ENCODE measurements at places on chromosomes 4 and X.

- peak; percentile 40 for DNase-seq
These were observed 2.5 kb upstream of the USP27X start for GRCh38 chrX:49876750-49877149.

- peak; percentile 54 for DNase-seq
These were observed 980 bp upstream of the FHDC1 start for GRCh38 chr4:152935143-152935542.

DNA sequence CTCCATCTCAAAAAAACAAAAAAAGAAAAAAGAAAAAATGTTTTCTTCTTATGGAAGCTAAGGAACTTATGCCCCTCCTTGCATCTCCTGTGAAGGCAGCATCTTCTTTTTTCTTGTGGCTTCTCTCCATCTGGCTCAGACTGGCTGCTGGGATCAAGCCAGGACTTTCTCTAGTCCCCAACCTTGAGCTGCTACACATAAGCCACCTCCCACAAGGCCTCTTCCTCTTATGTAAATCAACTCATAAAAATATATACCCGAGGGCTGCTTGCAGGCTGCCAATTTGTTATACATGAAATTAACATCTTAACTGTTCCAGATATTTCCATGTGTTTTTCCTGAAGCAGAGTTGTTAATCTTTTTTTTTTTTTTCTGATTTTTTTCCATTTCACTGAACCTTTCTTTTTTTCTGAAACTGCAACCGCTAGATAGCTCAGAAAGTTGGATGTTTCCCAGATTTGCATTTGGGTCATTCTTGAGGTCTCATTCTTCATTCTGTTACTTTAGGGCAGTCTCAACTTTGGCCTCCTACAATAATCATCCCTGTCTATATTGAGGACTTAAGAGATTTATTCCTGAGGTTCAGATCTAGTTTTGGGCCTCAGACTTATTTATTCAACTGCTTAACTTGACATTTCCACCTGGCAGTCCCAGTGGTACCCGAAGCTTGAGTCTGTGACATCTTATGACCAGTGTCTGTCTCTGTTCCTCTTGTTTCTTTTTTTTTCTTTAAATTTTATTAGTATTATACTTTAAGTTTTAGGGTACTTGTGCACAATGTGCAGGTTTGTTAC, 10.3 kb downstream of the SNX25 start:
- no peak for DNase-seq

GRCh38 chrX:98380106-98380505, 1496.4 kb downstream of the RPA4 start:
- DNase-seq, result no peak
